ENCODE measurements at places on chromosomes 3 and 15.

DNA sequence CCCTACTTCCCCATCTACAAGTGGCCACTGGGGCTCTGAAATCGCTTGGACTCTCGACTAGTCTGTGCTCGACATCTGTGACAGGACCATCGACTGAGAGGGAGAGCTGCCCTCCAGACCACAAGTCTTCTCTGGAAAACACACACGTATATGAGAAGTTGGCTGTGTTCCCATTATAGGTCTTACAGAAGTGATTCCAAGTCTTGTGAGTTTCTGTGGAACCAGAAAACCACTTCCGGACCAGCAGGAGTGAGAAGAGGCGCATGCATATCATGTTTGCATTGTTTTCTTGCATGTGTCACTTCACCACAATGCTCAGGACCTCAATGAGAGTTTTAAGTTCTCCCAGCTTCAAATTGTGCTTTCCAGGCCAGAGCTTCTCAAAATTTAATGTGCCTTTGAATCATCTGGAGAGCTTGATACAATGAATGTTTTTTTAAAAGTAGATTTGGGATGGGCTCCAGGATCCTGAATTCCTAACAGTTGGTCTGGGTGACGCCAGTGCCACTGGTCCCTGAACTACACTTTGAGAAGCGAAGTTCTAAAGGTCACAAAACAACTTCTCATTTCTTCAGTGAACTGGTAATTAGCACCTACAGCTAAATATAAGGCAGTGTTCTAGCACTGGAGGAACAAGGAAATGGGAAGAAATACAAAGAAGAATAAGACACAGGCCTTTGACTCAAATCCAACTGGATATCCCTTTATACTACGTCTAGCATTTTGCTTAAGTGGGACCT lies 15.7 kb downstream of the LIPC start:
- DNase-seq: no peak

DNA sequence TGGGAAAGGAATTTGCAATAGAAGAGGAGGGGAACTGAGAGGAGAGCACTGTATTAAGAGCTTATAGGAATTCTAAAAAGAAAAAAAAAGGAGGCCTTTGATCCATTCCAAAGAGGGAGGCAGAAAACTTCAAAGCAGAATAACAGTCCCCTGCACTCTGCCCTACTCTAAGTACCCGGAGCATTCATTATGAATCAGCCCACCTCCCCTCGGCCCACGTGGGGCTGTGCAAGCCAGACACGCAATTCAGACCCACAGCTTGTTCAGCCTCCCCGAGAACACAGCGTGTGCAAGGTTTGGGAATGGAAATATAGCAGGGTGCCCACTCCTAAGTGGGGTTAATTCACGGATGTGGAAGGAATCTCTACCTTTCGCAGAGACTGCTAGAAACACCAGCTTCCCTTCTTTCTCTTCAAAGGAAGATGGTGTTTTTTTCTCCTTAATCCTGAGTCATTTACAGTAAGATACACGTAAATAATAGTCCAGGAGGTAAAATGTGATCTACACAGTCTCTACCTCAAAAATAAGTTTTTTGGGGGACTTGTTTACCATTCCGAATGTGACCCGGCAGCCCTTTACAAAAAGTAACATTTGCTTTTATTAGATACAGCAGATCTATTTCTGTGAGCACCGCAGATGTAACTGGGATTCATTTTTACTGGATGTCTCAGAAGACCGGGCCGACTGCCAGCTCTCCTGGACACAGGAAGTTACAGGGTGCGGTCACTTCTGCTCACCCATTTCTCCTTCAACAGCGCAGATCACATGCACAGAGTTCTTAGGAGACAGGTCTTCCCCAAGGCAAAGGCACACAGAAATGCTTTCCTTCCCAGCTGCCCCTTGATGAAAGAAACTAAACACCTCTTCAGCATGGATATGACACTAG lies 768.5 kb upstream of the CFAP20DC start:
- DNase-seq: no peak

- DNase-seq: no peak
Observed at GRCh38 chr3:117052395-117052794, 342.8 kb downstream of the TUSC7 start.

GRCh38 chr3:126291061-126291460 lies 66.1 kb downstream of the KLF15 start:
- DNase-seq: no peak

DNA sequence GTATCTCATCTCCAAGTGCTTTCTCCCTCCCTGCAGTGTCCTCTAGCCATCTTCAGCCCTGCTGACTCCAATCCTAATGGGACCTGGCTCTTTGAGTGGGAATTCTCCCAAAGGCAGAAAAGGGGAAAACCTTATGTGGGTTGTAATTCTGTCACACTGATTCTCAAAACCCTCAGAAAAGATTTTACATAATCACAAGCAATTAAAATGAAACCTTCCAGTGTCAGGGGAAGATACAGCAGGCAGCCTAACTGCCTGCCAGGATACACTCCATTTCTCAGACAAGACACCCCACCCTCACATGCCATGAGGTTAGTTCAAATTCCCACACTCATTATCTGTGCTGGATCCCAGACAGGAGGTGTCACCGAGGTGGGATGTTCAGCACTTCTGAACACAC lies 121.4 kb downstream of the RFTN1 start:
- no peak for DNase-seq

GRCh38 chr3:152574461-152575079 lies 260.4 kb upstream of the P2RY1 start:
- DNase-seq: peak; percentile 35

- no peak for DNase-seq
Observed at GRCh38 chr3:66386011-66386924, 114.6 kb downstream of the LRIG1 start.

GRCh38 chr3:116148881-116149851 lies 296.1 kb downstream of the LSAMP start:
- no peak for DNase-seq

- no peak for DNase-seq
Observed at GRCh38 chr15:95127356-95127755, 896.0 kb downstream of the MCTP2 start.

DNA sequence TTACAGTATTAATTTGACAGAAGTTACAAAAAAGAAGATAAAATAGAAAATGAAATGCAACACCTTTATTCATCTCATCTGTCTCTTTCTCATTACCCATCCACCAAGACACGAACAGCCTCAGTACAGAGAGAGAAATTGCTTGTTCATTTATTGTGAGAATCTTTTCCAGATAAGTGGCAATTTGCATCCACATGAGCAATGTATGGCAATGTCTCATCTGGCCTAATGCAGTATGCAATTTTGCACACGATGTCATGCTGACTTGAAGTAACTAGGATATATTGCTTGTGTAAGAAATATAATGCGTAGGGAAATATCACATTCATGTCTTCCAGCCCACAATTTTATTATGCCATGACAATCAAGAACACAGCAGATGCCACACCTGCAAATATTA lies 866.9 kb downstream of the ROBO1 start:
- no peak for DNase-seq

GRCh38 chr15:32828507-32829186 lies 110.8 kb downstream of the GREM1 start:
- no peak for DNase-seq

DNA sequence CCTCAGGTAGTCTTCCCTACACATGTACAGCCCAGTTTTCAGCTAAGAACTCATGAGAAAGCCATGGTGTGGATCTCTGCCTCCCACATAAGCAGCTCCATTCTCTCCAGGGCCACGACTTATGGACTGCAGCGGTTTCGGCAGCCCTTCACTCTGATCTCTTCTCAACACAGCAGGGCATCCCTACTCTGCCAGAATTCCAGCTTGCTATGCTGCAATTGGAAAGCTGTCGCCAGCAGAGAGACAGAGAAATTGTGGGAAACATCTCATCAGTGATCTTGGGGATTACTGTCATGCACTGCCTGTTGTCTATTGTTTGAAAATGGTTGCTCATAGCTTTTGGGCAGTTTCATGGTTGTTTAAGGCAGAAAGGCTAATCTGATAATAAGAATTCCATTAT lies 11.9 kb upstream of the BLM start:
- DNase-seq: no peak

GRCh38 chr3:182242489-182242942 lies 530.8 kb downstream of the SOX2 start:
- DNase-seq: no peak

GRCh38 chr3:195451373-195452015 lies 8.7 kb upstream of the ACAP2 start:
- no peak for DNase-seq

DNA sequence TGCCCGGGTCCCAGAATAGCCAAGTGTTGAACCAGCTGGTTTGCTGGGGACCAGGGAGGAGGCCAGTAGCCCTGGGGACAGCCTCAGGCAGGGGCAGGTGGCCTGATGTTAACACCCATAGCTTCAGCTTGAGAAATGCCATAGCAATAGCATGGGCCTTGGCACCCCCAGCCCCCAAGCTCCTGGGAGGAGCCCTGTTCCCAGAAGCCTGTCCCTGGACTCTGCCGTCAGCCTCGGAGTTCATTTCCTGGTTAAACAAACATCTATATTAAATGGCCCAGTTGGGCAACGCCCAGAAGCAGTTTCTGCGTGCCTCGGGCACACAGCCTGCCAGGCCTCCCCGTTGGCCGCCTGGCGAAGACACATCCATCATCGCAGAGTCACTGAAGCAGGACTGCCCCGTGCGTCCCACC lies 58.2 kb downstream of the FGD5 start:
- no peak for DNase-seq

GRCh38 chr3:53671192-53671960 lies 174.8 kb downstream of the CHDH start:
- no peak for DNase-seq

GRCh38 chr15:95131131-95131556 lies 899.8 kb downstream of the MCTP2 start:
- no peak for DNase-seq

GRCh38 chr15:92524161-92524560 lies 130.5 kb downstream of the ST8SIA2 start:
- DNase-seq: no peak

GRCh38 chr15:72796210-72796514 lies 12.6 kb upstream of the ADPGK start:
- DNase-seq: no peak

All from CD4-positive, alpha-beta T cell (primary cell).